Endothelial cell of umbilical vein (primary cell): ENCODE measurements at places on chromosomes 7 and 10. TPM values are rescaled to one million over a fixed set of nuclear protein-coding genes. Genes with fewer than 3 reads are reported as not detected.

GRCh38 chr10:113266147-113266546 is 286.7 kb upstream of the HABP2 start:
- H3K27me3 ChIP-seq = no peaks in the 10 kb centered on the region
- no peaks in the 10 kb centered on the region for H3K36me3 ChIP-seq
- DNase-seq = no peak
- H3K4me1 ChIP-seq = no peaks in the 10 kb centered on the region

- H3K27ac ChIP-seq = no peak overlapping the region
- no peak for DNase-seq
- no peaks in the 10 kb centered on the region for H3K4me1 ChIP-seq
- peaks cover 2% of the 10 kb centered on the region for H3K36me3 ChIP-seq
- H3K4me3 ChIP-seq = no peak overlapping the region
Observed at GRCh38 chr7:128299109-128299607, 44.5 kb downstream of the RBM28 start.

DNA sequence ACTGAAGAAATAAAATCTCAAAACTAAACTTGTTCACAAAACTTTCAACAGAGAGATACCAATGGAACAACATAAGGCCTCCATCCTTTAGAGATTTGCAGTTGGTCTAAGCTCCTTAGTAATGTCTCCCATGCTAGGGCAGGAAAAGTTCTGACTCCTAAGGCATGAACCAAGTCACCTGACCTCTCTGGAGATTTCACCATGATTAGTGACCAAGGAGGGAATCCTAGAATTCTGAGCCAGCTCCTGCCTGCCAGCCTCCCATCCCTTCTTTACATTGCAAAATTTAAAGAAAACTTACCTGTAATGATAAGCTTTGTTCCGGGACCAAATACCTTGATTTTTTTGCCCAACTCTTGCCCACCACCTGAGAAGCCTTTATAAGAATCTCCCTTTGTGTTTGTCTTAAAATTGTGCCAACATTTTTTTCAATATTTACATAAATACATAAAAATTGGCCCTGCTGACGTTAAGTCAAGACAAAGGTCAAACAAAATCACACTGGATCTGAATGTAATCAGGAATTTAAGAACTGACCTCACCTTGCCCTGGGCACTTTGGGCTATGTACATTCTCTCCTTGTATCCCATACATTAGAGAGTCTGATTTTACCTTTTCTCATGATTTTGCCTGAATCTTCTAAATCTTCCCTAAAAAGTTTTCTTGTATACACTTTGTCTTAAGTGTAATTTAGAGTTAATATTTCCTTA is at the start of gene TARP:
TSS of gene TARP (minus strand) at position 351 of the 710 bp plus-strand sequence.
- H3K27ac ChIP-seq = no peak within 1 kb of the TSS
- DNase-seq = no peak
- H3K4me3 ChIP-seq = no peak within 1 kb of the TSS
- H3K27me3 ChIP-seq = peaks cover 3% of the 10 kb centered on the region

The SLC13A1 gene
- total RNA-seq = not detected in 2 replicates

DNA sequence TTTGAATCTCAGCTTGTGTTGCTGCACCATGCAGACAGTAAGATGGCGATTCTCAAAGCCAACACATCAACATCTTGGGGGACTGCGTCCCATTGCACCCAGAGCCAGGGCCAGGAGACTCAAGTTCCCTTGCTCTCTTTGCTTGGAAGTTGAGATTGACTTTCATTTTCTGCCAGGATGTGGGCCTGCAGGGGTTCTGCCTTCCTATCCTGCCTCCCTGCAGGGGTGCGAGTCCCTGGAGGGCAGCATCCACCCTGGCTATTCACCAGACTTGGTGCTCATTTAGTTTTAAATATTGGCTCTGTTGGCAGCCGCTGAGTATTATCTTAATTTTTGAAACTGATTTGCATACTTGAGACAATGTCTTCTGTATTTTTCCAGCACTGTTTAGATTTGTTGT is 451.5 kb downstream of the GLRX3 start:
- no peak overlapping the region for H3K4me3 ChIP-seq
- no peak overlapping the region for H3K27ac ChIP-seq

The NEUROG3 gene
- total RNA-seq = not detected in 2 replicates

- DNase-seq = no peak
- H3K27me3 ChIP-seq = no peaks in the 10 kb centered on the region
- H3K27ac ChIP-seq = no peak overlapping the region
- no peaks in the 10 kb centered on the region for H3K36me3 ChIP-seq
- H3K4me3 ChIP-seq = no peak overlapping the region
Observed at GRCh38 chr7:33616752-33617151, 288.6 kb upstream of the BMPER start.

The ECD gene
- 32.3 and 36.6 TPM in 2 replicates for total RNA-seq

GRCh38 chr7:134905375-134905774 is 80.9 kb upstream of the AGBL3 start:
- no peaks in the 10 kb centered on the region for H3K4me1 ChIP-seq
- no peak overlapping the region for H3K27ac ChIP-seq
- peaks cover 11% of the 10 kb centered on the region for H3K36me3 ChIP-seq
- H3K4me3 ChIP-seq = no peak overlapping the region

The HECW1 gene
- total RNA-seq = not detected in 2 replicates

The NUTM2A gene
- total RNA-seq = 0.14 and 0.73 TPM in 2 replicates

DNA sequence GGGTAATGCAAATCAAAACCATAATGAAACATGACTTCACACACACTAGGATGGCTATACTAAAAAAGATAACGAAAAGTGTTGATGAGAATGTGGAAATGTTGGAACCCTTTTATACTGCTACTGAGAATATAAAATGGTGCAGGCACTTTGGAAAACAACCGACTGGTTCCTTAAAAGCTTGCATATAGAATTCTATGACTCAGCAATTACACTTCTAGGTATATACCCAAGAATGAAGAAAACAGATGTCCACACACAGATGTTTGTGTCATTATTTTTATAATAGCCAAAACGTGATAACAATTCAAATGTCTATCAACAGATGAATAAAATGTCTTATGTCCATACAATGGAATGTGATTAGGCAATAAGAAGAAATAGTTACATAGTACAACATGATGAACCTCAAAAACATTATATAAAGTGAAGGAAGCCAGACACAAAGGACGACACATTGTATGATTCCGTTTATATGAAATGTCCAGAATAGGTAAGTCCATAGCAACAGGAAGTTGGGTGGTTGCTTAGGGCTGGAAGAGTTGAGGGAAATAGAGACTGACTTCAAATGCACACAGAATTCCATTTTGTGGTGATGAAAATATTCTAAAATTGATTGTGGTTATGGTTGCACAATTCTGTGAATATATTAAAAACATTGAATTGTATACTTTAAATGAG is 148.3 kb upstream of the PHYHIPL start:
- H3K36me3 ChIP-seq = no peaks in the 10 kb centered on the region
- no peak for DNase-seq
- no peaks in the 10 kb centered on the region for H3K27me3 ChIP-seq
